Umbilical cord (tissue), 2 donors: ENCODE measurements at places on chromosomes 6 and 20. TPM values are rescaled to one million over a fixed set of nuclear protein-coding genes. Genes with fewer than 3 reads are reported as not detected.

The RREB1 gene
- 13.2 TPM for total RNA-seq

The ZMYND8 gene
- total RNA-seq = 20.9 TPM

The RBBP9 gene
- total RNA-seq = 17.6 TPM

The AGER gene
- total RNA-seq = 2.9 TPM

The FRK gene
- 2.6 TPM for total RNA-seq

The GSTA2 gene
- total RNA-seq = 3.4 TPM

The EFCAB8 gene
- total RNA-seq = 0.96 TPM

The OR2H1 gene
- 1.2 TPM for total RNA-seq

The PLCB1 gene
- 49.1 TPM for total RNA-seq

The NINL gene
- 17.6 TPM for total RNA-seq

The HDGFL1 gene
- total RNA-seq = 2.9 TPM

DNA sequence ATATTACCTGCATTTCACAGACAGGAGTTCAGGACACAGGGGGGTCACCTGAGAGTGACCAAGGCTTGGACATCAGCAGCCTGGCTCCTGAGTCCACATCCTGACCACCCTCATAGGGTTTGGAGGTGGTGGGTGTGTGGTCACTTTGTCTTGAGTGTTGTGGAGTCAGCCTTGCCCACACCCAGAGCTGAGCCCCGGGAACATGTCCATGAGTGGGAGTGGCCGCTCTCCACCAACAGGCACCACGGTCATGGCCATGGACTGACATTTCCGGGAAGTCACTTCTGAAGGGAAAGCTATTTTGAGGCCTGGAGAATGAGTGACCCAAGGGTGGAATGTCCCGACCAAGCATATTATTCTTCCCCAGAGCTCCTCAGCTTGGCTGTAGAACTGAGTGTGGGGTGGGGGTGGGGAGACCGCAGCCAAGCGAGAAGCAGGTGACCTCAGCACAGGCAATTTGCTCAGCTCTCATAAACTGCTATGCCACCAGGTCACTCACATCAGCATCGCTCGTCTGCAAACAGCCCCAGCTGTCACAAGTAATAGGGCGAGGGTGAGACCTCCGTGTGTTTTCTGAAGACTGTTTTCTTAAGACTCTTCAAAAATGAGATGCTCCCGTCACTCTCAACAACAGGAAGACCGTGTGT is 348.6 kb upstream of the CDH4 start:
- DNase-seq = no peak

- DNase-seq = no peak
Measured at GRCh38 chr6:75624988-75625387, 23.3 kb downstream of the SENP6 start.

DNA sequence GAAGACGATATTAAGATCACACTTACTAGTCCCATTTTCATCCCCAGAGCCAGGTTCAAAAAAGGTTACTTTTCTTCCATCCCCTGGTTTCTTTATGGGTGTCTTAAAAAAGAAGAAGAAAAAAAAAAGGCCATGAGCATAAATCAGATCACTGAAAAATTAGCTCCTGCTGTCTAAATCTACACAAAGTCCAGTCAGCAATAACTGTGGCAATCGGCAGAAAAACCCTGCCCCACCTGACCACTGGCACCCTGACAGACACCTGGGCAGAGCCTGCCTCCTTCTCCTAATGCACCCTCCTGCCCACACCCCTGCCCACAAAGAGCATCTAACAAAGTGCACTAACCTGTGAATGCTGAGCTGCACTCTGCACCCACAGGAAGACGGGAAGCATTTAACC is 69.8 kb downstream of the STAU1 start:
- no peak for DNase-seq

DNA sequence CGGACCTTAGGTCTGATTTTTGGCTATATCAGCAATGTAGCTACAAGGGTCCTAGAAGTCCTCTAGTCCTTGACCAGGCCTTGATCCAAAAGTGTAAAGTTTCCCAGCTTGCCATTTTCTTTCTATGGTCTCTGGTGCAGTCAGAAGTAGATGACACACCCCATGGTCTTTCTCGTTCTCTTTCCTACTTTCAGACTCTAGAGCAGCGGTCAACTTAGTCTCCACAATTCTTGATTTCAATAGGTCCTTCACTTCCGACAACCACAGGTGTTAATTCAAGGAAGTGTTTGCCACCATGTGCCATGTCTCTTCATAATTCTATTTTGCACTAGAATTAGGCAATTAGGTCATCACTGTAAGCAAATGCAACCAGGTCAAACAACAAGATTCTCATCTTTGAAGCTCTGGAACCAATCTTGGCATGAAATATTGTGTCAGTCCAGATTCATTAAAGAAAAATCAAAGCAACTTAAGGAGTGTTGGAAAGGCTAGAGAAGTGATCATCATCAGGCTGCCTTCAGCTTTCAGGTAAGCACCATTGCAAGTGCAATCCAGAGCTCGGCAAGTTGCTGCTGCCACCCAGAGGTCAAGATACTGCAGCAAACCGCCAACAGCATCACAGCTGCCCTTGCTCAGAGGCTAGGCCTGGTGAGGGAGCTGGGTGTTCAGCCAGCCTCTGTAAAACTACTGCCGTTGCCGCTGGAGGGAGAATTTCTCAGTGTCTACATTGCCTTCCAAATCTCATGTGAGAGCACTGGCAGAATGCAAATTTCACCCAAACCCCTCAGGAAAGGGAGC is 5.6 kb upstream of the SYNE1 start:
- DNase-seq = peak; percentile 51

GRCh38 chr6:150417899-150418826 is 49.4 kb downstream of the IYD start:
- DNase-seq = peak; percentile 92

- peak; percentile 9 for DNase-seq
Measured at GRCh38 chr6:156347656-156348055, 429.5 kb upstream of the ARID1B start.

- DNase-seq = no peak
Measured at GRCh38 chr20:44087857-44088120, 99.2 kb downstream of the JPH2 start.

DNA sequence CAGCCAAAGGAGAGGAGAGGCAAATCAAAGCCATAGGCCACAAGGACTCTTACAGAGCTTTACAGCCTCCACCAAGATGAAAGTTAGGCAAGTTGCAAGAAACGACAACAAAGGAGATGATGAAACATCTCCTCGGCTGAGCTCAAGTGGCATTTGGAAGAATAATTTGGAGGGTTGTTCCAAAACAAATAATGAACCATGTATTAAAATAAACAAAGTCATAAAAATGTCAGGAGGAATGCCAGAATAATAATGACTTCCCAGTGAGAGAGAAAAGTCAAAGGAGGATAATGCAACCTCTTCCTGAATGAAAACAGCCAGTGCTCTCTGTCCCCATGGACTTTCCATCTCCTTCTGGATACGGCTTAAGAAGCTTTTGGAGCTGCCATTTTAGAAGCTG is 371.4 kb upstream of the ID4 start:
- peak; percentile 17 for DNase-seq

- DNase-seq = no peak
Measured at GRCh38 chr20:18780385-18781130, 33.0 kb upstream of the SCP2D1 start.
